HAP-1 (cell line): ENCODE measurements at places on chromosomes 4 and X.

GRCh38 chr4:183995570-183995969 is 90.5 kb downstream of the STOX2 start:
- no peak for DNase-seq

GRCh38 chr4:2116687-2117400 is 57.7 kb downstream of the NAT8L start:
- DNase-seq: no peak

DNA sequence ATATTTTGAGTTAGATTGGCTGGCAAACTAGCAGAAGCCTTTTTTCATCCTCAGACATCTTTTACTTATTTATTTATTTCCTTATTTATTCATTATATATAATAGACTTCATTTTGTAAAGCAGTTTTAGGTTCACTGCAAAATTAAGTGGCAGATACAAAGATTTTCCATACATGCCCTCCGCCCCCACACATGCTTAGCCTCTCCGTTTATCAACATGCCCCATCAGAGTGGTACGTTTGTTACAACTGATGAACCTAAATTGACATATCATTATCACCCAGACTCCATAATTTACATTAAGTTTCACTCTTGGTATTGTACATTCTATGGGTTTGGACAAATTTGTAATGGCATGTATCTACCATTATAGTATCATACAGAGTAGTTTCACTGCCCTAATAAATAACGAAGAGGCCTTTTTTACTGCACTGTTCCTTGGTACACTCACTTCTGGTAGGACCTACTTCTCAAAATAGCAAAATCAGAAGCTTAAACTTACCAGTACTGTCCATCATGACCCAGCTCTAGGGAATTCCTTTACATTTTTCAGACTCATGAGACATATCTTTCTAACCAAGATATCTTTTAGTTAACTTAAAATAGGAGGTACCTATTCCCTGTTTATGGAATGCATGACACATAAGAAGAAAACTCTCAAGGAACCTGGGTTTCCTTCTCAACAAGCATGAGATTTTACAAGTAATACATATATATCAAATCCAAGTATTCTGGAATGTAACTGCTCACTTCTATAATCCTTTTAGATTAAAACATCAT is 4.8 kb upstream of the TMPRSS11B start:
- no peak for DNase-seq

- DNase-seq: no peak
Observed at GRCh38 chrX:47278691-47279090, 45.9 kb downstream of the USP11 start.

DNA sequence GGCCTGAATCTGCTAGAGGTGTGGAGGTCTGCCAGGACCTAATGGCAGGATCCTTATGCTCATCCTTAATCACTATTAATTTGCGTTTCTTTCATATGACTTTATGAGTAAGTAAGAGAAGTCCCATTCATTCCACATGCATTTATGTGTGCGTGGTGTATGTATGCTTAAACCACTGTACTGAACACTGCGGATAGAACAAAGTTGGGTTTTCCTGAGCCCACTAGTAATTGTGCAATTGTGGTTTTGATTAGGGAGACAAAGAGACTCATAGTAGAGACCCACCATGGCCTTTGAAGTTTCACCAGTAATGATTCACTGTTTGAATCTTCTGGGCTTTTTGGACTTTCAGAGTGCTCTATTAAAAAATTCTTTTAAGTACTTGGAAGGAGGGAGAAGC is 498.5 kb upstream of the DIPK2B start:
- DNase-seq: no peak
